RPMI7951 (cell line): ENCODE measurements at places on chromosomes 4 and X. TPM values are rescaled to one million over a fixed set of nuclear protein-coding genes. Genes with fewer than 3 reads are reported as not detected.

Gene SOX3
- not detected in 2 replicates for total RNA-seq

Gene GATA1
- total RNA-seq = not detected in 2 replicates

Gene USP17L12
- total RNA-seq = not detected in 2 replicates

Gene TRMT10A
- total RNA-seq = 9.7 and 10.8 TPM in 2 replicates

Gene RAB33A
- total RNA-seq = 1.6 and 2.0 TPM in 2 replicates

DNA sequence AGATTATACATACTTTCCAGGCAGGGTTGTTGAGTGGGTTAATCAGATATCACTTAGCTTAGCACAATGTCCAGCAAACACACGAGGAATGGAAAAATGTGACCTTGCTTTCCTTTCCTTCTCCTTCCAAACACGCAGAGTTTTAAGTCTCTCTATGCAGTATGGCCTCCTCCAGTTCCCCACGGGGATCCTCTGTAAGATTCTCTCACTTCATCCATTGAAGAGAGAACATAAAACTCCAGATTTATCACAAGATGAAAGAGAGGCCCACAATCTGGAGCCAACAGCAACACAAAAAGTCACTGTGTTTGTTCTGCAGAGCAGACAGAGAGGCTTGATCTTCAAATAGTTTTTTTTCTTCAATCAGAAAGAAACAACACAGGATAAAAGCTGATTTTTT lies 336.8 kb upstream of the CLNK start:
- DNase-seq = no peak

Gene UTP14A
- 16.5 and 17.0 TPM in 2 replicates for total RNA-seq

GRCh38 chrX:49202022-49202421 lies 2.0 kb upstream of the SYP start:
- no peak for DNase-seq

Gene DCAF8L2
- total RNA-seq = not detected in 2 replicates

DNA sequence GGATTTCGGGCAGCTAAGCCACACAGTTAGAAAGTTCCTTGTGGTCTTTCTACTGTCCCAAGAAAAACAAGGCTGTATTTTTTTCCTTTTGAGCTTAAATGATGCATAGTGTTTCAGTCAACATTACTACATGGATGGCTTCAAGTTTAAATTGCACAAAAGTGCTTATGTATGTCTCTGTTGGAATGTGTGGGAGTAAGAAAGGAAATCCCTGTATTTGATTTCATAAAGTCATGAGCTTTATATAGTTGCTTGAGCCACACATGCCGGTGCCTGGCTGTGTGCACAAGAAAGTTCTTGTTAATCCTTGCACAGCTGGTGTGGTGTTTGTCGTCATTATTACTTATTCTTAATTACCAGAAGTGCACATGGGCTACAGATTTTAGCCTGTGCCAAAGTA lies 262.2 kb downstream of the ARHGAP10 start:
- DNase-seq = peak; percentile 40

DNA sequence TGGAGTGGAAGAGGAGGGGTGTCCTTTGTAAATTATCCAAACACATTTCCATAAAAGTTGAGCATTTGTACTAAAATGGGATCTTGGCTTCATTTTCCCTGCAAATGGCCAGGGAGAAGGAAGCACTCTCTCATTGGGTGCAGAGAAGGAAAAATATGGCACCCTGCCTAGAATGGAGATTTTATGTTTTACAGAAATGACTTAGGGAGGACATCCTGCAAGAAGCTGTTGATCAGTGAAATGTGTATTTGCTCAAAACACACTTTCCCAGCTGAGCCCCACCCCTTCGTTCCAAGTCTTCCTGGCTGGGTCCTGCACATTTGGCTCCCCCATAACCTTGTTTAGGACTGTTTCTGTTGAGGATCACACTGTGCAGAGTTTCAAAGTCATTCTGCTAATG lies 213.5 kb upstream of the TAPT1 start:
- DNase-seq = no peak

Gene PORCN
- total RNA-seq = 27.2 and 33.6 TPM in 2 replicates

- no peak for DNase-seq
Measured at GRCh38 chr4:1381181-1381621, 25.0 kb downstream of the NKX1-1 start.

DNA sequence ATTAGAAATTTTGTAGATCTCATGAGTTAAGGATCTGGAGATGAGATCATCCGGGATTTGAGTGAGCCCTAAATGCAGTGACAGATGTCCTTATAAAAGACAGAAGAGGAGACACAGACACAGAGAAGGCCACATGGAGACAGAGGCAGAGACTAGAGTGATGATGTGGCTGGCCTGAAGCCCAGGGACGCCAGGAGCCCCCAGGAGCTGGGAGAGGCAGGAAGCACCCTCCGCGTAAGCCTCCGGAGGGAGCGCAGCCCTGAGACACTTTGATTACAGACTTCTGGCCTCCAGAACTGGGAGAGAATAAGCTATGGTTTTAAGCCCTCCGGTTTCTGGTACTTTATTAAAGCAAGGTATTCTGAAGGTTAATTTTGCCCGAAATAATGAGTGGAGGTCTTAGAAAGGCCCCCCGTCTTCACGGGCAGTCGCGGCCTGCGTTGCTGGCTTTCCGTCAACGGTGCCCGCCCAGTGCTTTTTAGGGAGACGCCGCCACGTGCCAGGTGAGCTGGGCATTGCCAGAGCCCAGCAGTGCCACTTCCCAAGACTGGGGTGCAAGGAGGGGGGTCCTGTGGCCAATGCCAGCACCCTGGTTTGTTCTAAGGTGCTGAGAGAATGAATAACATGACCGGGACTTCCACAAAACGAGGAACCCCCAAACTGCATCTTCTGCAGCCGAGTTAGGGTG lies 8.1 kb downstream of the DHRSX start:
- no peak for DNase-seq
